Activated CD8-positive, alpha-beta T cell treated with anti-CD3 and anti-CD28 coated beads, Interleukin-2, amount 10 ng/mL, durations not matched to agents 7 days and 5 days (primary cell): ENCODE measurements at places on chromosomes 1 and 21. TPM values are rescaled to one million over a fixed set of nuclear protein-coding genes. Genes with fewer than 3 reads are reported as not detected.

DNA sequence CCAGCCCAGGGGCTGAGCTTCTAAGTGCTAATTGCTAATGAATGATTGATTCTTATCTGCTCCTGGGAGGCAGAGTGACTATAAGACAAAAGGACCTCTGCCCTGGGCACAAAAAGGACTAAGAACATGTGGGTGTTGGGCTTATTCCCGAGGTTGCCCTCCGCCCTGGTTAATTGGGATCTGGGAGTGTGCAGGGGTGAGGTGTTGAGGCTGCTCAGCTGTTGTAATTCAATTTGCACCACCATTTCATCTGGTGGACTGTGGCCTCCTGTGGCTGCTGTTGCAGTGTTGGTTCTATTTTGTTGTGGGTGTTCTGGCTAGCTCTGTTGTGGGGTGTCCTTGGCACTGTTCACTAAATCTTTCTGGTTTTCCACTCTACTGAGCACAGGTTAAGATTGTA, 13.3 kb downstream of the KNCN start:
- no peak for DNase-seq
- peaks cover 2% of the 10 kb centered on the region for H3K4me1 ChIP-seq
- H3K27ac ChIP-seq = no peak overlapping the region
- H3K27me3 ChIP-seq = peaks cover 50% of the 10 kb centered on the region

TP73 gene
- 1.4 TPM for total RNA-seq

- peaks cover 85% of the 10 kb centered on the region for H3K36me3 ChIP-seq
- H3K4me1 ChIP-seq = peaks cover 26% of the 10 kb centered on the region
- H3K27ac ChIP-seq = no peak overlapping the region
- no peak for DNase-seq
- no peak overlapping the region for H3K4me3 ChIP-seq
Measured at GRCh38 chr21:44378646-44379514, 25.5 kb downstream of the TRPM2 start.

TSACC gene
- total RNA-seq = 0.73 TPM

- peaks cover 20% of the 10 kb centered on the region for H3K27me3 ChIP-seq
- peak overlapping the region; percentile 33 for H3K27ac ChIP-seq
- peak overlapping the region; percentile 73 for H3K4me3 ChIP-seq
Measured at GRCh38 chr1:148362626-148363438, 120.3 kb downstream of the PPIAL4G start.

FAM131C gene
- total RNA-seq = 6.1 TPM

DNA sequence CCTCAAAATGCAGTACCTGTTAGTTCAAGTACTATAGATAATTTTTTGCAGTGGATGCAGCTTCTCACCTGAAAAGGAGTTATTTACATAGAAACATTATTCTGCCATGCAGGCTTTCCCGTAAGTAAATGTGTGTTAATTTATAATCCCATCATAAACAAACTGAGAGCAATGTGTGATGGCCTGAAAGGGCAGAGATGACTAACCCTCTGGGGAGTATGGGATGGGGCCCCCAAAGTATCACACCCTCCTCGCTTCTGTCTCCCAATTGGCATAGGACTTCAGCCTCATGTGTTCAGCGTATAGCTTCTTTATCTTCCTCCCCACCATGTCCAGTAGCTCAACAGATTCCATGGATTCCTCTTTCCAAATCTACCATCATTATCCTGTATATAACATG, 7.6 kb downstream of the HMGCL start:
- no peaks in the 10 kb centered on the region for H3K27me3 ChIP-seq
- peaks cover 9% of the 10 kb centered on the region for H3K4me1 ChIP-seq
- no peak overlapping the region for H3K4me3 ChIP-seq
- no peak for DNase-seq
- peaks cover 16% of the 10 kb centered on the region for H3K36me3 ChIP-seq

DNA sequence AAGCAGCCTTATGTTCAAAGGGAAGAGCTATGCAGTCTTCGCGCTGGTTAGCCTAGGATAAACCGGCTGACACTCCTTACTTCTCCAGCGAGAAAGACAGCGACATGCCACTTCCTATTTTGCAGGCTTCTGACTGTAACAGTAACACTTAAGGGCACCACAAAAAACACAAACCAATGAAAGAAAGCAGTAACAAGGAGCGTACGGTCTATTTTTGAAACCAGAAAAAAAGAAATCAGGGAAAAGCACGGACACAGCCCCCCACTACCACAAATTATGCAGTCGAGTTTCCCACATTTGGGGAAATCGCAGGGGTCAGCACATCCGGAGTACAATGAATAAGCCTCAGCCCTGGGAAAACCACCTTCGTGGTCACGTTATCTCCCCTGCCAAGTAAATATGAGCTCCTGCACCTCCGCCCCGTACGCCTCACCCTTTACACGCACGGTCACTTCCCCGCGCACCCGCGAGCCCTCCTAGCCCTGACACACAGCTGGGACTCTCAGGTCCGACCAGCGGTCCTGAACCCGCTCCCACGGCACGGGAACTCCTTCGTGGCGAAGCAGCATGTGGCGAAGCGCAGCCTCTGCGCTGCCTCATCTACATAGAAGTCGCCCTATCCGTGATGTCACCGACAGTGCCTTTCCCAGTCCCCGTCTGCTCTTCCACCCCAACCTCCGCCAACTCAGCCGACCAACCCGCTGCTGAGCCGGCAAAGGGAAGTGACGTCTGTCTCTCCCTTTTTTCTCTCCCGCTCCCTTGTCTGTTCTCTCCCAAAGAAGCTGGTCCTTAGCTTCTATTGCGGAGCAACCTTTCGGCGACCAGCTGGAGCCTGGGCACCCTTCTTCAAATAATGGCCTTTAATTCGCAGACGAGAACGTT, 40.9 kb upstream of the PPIAL4F start:
- peaks cover 2% of the 10 kb centered on the region for H3K27me3 ChIP-seq
- H3K4me3 ChIP-seq = peak overlapping the region; percentile 72
- no peaks in the 10 kb centered on the region for H3K36me3 ChIP-seq
- peak; percentile 74 for DNase-seq
